ENCODE measurements at places on chromosomes 12 and 14. TPM values are rescaled to one million over a fixed set of nuclear protein-coding genes. Genes with fewer than 3 reads are reported as not detected.

- no peak overlapping the region for H3K4me3 ChIP-seq
- peaks cover 41% of the 10 kb centered on the region for H3K4me1 ChIP-seq
- no peak for DNase-seq
- H3K36me3 ChIP-seq: peaks cover 2% of the 10 kb centered on the region
These were observed 41.5 kb upstream of the FBRSL1 start for GRCh38 chr12:132448463-132448820.

The PTCSC3 gene
- total RNA-seq: not detected

GRCh38 chr12:38053113-38053512 is 263.5 kb upstream of the ALG10B start:
- H3K27me3 ChIP-seq: no peaks in the 10 kb centered on the region
- no peak overlapping the region for H3K4me3 ChIP-seq
- DNase-seq: no peak
- H3K27ac ChIP-seq: no peak overlapping the region

- H3K36me3 ChIP-seq: no peaks in the 10 kb centered on the region
- DNase-seq: no peak
- no peaks in the 10 kb centered on the region for H3K4me1 ChIP-seq
- no peak overlapping the region for H3K27ac ChIP-seq
These were observed 27.8 kb downstream of the HSPB8 start for GRCh38 chr12:119206348-119207062.

The SLC10A1 gene
- not detected for total RNA-seq

GRCh38 chr14:54647378-54647777 is 80.5 kb downstream of the SAMD4A start:
- H3K27ac ChIP-seq: no peak overlapping the region
- peaks cover 13% of the 10 kb centered on the region for H3K27me3 ChIP-seq
- H3K4me3 ChIP-seq: no peak overlapping the region
- no peaks in the 10 kb centered on the region for H3K36me3 ChIP-seq

The ELK3 gene
- total RNA-seq: 46.3 TPM

DNA sequence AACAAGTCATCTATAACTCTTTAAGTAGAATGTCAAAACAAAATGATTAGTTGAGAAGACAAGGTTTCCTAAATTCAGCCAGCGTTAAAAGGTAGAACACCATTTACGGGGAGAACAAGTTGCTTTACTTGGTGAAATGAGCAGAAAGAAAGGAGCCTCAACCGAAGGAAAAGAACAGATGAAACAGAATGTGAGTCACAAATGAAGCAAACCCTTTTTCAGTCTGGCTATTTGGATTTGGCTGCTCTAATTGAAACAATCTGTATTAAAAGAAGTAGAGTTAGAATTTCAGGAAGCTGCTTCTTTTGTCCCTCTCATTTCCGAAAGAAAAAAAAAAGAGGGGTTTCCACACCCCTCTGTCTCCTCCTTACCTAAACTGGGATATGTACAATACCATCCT is 34.6 kb downstream of the CEP128 start:
- no peak for DNase-seq
- H3K36me3 ChIP-seq: peaks cover 41% of the 10 kb centered on the region
- no peak overlapping the region for H3K4me3 ChIP-seq
- no peaks in the 10 kb centered on the region for H3K27me3 ChIP-seq
- peaks cover 13% of the 10 kb centered on the region for H3K4me1 ChIP-seq

GRCh38 chr14:58171090-58171489 is 19.1 kb upstream of the ARMH4 start:
- no peak overlapping the region for H3K27ac ChIP-seq
- H3K4me1 ChIP-seq: peaks cover 7% of the 10 kb centered on the region
- no peaks in the 10 kb centered on the region for H3K36me3 ChIP-seq
- peaks cover 9% of the 10 kb centered on the region for H3K27me3 ChIP-seq
- DNase-seq: peak; percentile 62

DNA sequence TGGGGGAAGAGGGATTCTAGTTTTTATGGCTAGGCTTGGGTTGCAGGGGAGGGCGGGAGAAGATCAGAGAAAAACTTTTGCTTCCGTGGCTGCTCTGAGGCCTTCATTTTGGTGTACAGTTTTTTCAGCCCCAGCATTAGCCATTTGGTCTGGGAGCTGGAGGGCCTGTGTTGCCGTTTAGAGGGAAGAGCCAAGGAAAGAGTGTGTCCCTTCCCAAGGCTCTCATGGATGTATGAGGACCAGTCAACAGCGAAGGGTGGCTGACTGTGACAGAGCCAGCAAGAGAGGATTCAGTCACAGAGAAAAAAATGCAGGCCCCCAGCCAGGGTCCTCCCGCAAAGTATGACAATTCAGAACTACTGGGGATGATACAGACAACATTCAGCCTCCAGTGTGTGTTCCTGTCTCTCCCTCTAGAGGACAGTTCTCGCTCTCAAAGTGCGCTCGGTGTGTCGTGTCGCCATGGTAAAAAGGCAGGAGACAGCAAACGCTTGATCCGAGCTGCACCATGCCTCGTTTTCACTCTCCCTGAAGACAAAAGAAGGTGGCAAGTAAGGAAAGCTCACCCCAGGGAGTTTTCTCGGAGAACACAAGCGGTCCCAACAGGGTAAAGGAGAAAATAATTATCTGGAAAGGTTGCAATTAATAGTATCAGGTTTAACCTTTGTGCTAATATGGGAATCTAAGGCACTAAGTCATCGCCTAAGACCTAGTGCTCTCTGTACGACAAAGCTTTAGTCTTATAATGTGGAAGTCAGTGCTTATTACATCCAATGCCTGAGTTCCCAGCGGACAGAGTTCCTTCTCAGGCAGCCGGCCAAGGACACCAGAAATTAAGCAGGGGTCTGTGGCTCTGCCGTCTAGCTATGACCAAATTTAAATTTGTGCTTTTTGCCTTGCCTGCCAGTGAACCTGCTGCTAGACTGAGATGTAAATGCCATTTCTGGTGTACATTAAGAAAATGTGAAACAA is 157.3 kb upstream of the PLXNC1 start:
- H3K27ac ChIP-seq: no peak overlapping the region
- H3K27me3 ChIP-seq: peaks cover 6% of the 10 kb centered on the region
- no peak overlapping the region for H3K4me3 ChIP-seq
- H3K36me3 ChIP-seq: no peaks in the 10 kb centered on the region
- H3K4me1 ChIP-seq: no peaks in the 10 kb centered on the region

GRCh38 chr14:79578470-79578869 is 632.8 kb downstream of the DIO2 start:
- DNase-seq: no peak
- no peaks in the 10 kb centered on the region for H3K27me3 ChIP-seq
- H3K36me3 ChIP-seq: no peaks in the 10 kb centered on the region
- no peak overlapping the region for H3K27ac ChIP-seq
- H3K4me1 ChIP-seq: no peaks in the 10 kb centered on the region

The ADAMTS20 gene
- not detected for total RNA-seq
